Naive B cell (primary cell): ENCODE measurements at places on chromosomes 13 and 19. TPM values are rescaled to one million over a fixed set of nuclear protein-coding genes. Genes with fewer than 3 reads are reported as not detected.

DNA sequence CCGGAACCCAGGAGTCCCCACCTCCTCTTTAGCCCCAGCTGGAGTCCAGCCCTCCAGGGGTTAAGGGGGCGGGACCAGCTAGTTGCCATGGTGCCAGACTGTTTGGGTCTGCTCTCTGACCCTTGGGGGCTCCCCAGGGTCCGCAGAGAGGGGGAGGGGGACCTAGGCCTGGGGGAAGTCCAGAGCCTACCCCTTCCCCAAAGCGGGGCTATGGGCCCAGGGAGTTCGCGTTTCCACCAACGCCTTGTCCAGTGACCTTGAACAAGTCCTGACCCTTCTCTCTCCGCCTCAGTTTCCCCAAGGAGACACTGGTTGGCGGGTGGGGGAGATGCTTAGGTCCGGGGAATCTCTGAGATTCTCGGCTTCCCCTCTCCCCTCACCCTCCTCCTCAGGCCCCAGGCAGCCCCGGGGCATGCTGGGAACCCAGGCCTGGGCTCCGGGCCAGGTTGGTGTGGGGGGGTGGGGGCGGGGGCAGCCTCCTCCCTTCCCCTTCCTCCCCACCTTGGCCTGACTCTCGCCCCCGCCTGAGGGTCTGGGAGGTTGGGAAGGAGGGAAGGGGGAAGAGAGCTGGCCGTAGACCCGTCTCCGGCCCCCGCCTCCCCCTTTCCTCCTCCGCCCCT lies 2.6 kb upstream of the SPACA6 start:
- peak; percentile 30 for DNase-seq

- no peak for DNase-seq
Observed at GRCh38 chr13:110347535-110348308, 40.6 kb downstream of the COL4A2 start.

DNA sequence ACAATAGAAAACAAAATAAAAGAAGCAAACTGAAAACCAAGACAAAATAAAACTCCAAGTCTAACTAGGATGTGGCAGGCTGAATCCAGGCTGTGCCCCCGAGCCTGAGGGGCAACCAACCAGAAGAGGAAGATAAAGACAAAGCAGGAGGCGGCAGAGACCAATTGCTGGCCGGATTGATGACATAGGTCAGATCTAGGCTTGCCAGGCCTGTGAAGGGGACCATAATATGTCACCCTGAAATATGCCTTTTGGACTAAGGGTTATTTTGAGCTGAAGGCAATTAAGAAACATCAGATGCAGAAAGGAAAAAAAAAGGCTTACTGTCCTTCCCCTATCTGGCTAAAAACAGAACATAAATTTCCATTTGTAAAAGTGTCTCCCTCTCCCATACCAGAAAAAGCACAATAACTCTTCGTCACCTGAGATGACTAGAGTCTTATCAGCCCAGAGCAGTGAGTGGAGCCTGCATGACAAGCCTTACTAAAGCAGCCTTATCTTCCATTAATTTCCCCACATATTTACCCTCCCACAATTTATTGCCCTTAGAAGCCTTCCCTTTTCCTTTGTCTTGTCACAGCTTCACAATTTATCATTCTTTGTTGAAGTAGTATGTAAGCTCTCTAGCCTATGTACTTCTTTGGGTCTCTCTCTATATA lies 22.8 kb downstream of the ATP8A2 start:
- no peak for DNase-seq

DNA sequence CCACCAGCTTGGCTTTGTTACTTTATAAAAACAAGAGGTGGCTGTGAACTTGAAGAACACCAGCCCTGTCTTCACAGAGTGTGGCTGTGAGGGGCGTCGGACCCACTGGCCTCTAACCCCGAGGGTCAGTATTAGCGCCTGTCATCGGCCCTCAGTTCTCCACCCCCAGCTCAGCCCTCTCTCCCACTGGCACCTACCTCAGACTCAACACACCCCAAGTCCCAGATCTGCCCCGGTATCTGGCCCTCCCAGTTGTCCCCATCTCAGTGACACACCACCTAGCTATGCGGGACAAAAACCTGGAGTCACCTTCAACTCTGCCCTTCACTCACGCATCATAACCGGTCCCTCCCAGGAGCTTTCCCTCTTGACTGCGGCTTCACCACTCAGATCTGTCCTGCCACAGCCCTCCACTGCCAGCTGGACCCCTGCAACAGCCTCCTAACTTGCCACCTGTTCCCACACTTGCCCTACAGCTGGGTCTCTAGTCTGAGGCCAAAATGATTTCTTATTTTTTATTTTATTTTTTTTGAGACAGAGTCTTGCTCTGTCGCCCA lies 45.4 kb downstream of the PEPD start:
- DNase-seq: no peak

DNA sequence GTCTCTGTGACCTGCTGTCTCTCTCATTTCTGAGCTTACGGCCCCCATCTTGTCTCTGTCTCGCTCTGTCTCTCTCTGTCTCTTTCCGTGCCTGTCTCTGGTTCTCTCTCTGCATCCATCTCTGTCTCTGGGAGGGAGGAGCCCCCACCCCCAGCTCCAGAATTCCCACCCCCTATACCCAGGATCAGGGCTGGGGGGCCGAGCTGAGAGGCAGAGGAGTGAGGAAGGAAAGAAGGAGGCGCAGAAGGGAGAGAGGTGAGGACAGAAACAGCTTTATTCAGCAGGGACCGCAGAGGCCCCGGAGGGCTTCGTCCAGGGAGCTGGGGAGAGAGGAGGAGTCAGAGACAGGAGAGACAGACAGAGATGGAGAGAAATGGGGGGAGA lies 14.0 kb downstream of the JOSD2 start:
- no peak for DNase-seq

Gene ZSCAN4
- not detected for polyA plus RNA-seq

DNA sequence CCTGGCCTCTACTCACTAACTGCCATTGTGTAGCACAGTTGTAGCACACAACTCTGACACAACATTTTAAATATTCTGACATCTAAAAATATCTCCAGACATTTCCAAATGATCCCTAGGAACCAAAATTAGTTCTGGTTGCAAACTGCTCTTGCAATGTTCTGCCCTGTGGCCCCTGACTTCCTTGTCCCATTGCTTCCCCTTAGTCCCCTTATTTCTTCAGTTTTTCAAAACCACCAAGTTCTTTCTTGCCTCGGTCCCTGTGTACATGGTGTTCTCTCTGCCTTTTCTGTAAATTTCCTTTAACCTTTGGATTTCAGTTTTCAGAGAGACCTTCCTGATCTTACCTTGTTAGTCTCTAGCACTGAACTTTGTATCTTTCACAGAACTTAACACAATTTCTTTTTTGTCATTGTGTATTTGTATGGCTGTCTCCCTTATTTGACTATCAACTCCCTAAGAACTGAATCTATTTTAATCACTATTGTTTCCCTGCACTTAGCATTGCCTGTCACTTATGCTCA lies 87.6 kb upstream of the MLNR start:
- no peak for DNase-seq

DNA sequence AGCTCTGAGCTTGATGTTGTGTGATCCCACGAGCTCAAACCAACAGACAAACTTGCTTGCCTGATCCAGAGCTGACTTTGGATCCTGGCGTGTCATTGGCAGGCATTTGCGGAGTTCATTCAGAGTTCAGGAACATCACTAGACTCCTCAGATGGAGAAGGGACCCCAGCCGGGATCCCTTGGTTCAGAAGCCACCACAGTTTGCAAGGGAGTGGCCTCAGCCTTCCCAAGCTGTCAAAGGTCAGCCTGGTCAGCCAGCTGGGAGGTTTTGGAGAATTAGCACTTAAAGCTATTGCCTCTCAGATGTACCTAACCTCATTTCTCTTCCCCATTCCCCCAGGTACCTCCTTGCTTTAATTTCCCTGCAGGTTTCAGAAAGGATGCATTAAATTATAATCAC lies 208.8 kb upstream of the SOX21 start:
- DNase-seq: no peak

Gene GGACT
- 7.7 TPM for polyA plus RNA-seq

Gene KLK3
- polyA plus RNA-seq: not detected

GRCh38 chr19:32652894-32653598 lies 21.9 kb downstream of the ANKRD27 start:
- no peak for DNase-seq

GRCh38 chr13:27194895-27195764 lies 23.5 kb upstream of the USP12 start:
- no peak for DNase-seq

DNA sequence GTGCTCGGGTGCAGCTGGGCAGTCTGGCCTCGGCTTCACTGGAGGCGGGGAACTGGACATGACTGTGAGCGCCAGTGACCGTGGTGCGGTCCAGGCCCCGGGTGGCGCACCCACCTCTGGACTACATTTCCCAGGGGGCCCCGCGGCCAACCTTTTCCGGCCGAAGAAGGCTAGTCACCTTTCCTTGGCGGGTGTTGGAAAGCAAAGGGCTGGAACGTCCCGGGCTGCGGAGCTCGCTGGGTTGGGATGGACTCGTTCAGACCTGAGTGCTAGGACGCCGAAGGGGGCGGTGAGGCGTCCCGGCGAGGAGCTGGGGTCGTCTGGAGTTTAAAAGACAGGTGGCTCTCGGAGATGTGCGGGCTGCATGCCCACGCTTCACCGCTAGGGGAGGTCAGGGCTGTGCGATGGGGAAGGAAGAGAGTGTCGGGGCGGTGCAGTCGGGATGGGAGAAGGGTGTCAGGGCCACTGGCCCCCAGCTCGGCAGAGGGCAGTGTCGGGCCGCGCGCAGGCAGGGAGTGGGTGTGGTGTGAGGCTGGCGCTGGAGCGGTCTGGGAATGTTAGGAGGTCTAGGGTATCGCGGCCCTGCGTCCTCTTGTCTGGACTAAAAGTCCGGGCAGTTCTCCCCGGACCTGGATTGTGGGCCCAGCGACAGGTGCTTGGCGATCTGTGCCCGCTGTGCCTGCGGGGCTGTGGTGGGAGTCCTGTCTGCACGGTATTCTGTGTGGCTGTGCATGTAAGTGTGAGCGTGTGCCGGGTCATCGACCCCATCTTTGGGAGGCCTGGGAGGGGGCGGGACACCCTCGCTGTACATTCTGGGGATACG lies 57.1 kb downstream of the ZNF568 start:
- peak; percentile 79 for DNase-seq

DNA sequence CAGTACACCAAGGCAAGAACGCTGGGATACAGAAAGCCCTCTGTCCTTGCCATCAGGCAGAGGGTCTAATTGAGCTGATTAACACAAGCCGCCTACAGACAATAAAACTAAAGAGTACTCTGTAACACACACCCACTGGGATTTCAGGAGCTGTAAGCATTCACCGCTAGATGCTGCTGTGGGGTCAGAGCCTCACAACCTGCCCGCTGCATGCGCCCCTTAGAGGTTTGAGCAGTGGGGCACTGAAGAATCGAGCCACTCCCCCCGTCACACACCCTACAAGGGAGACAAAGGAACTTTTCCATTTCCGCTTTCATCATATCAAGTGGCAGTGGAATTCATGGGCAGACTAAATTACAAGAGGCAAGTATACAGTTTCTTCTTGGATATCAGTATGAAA lies 1080.6 kb downstream of the PCDH17 start:
- DNase-seq: no peak

Gene CARM1
- polyA plus RNA-seq: 0.75 TPM

DNA sequence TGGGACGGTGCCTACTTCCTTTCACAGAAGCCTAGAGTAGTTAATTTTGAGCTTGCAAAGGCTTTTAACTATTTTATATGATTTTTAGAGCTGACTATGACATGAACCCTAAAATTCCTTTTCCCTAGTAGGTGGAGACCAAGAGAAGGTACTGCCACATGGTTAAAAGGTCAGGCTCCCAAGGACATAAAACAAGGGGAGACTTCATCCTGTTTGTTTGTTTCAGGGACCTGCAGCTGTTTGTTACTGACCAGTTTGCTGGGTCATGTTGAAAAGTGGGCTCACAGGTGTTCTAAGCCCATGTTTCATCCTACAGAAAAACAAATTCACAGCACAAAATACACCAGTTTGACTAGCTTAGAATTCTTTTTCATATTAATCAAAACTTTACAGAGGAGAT lies 3.9 kb upstream of the ZNF460 start:
- DNase-seq: no peak

Gene SIGLEC11
- not detected for polyA plus RNA-seq

Gene IGFL3
- polyA plus RNA-seq: not detected

GRCh38 chr19:13795595-13796300 lies 505 bp downstream of the ZSWIM4 start:
- no peak for DNase-seq

- DNase-seq: no peak
Observed at GRCh38 chr13:112844879-112845278, 124.1 kb upstream of the MCF2L start.

DNA sequence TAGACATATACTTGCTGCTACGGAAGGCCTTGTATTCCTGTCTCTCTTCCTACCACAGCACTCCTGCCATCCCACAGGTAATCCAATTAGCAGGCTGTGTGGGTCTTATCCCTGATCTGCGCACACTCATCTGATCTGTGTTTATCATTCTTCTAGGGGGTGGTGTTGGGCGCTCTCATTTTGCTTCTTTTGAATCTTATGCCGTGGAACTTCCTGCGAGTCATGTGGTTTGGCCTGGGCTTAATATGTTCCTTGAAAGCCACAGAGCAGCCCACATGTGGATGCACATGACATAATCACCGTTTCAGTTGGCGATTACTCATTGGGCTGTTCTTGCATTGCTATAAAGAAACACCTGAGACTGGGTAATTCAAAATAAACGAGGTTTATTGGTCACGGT lies 7.5 kb downstream of the RASA3 start:
- DNase-seq: no peak

GRCh38 chr13:44819772-44820171 lies 169.5 kb downstream of the NUFIP1 start:
- DNase-seq: no peak

- no peak for DNase-seq
Observed at GRCh38 chr19:6070720-6071485, 39.4 kb downstream of the RFX2 start.

- peak; percentile 87 for DNase-seq
Observed at GRCh38 chr19:18098891-18099622, 1.5 kb downstream of the MAST3 start.

GRCh38 chr19:33054623-33055022 lies 10.1 kb downstream of the RHPN2 start:
- DNase-seq: no peak

- DNase-seq: no peak
Observed at GRCh38 chr13:52104624-52105023, 24.2 kb downstream of the NEK5 start.

DNA sequence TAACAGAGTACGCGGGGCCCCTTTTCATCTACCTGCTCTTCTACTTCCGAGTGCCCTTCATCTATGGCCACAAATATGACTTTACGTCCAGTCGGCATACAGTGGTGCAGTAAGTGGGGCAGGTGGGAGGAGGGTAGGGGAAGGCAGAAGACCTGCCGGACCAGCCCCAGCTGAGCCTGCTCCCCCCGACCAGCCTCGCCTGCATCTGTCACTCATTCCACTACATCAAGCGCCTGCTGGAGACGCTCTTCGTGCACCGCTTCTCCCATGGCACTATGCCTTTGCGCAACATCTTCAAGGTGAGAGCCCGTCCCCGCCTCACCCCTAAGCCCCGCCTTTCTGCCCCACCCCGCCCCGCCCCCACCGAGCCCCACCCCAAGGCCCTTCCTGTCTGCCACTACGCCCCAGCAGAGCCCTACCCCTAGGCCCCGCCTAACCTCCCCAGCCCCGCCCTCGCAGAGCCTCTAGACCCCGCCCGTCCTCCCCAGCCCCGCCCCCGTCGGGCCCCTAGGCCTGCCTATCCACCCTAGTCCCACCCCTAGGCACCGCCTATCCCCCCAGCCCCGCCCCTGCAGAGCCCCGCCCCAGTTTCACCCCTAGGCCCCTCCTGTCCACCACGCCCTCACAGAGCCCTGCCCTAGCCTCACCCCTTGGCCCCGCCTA lies 7.7 kb downstream of the NDUFB7 start:
- no peak for DNase-seq

Gene NLRP7
- polyA plus RNA-seq: not detected
